Smooth muscle cell of the umbilical artery (primary cell): ENCODE measurements at places on chromosomes 13 and 19. TPM values are rescaled to one million over a fixed set of nuclear protein-coding genes. Genes with fewer than 3 reads are reported as not detected.

Gene THSD8
- total RNA-seq: not detected in 2 replicates

Gene FNDC3A
- total RNA-seq: 79.6 and 93.1 TPM in 2 replicates

Gene WASF3
- 13.1 and 14.0 TPM in 2 replicates for total RNA-seq

Gene ADGRE3
- total RNA-seq: not detected in 2 replicates

Gene NALCN
- 27.0 and 58.8 TPM in 2 replicates for total RNA-seq

Gene CRTC1
- total RNA-seq: 3.6 TPM in 2 replicates

Gene MCOLN1
- 4.3 and 5.6 TPM in 2 replicates for total RNA-seq

Gene SEMA6B
- total RNA-seq: 0.23 and 0.30 TPM in 2 replicates

Gene VRK3
- 21.4 and 22.9 TPM in 2 replicates for total RNA-seq

Gene PRODH2
- not detected in 2 replicates for total RNA-seq

Gene DIAPH3
- 2.4 and 14.2 TPM in 2 replicates for total RNA-seq

Gene ZNF560
- 1.5 and 5.8 TPM in 2 replicates for total RNA-seq

Gene KRTDAP
- total RNA-seq: not detected in 2 replicates

Gene SERTAD3
- 14.7 and 20.2 TPM in 2 replicates for total RNA-seq

Gene RSPH6A
- 0.14 and 0.30 TPM in 2 replicates for total RNA-seq

Gene ZNF585A
- total RNA-seq: 7.7 and 8.0 TPM in 2 replicates

Gene SLC25A41
- total RNA-seq: not detected in 2 replicates

Gene SCGB2B2
- 0.05 TPM in 1 of 2 replicates, not detected in the other for total RNA-seq

Gene SYNE4
- 0.23 TPM in 1 of 2 replicates, not detected in the other for total RNA-seq

Gene CGB1
- total RNA-seq: not detected in 2 replicates

Gene SPACA4
- not detected in 2 replicates for total RNA-seq

Gene BRME1
- total RNA-seq: under 0.01 and 0.37 TPM in 2 replicates

Gene C19orf81
- not detected in 2 replicates for total RNA-seq

Gene ZNF155
- total RNA-seq: 8.9 TPM in 2 replicates

Gene KLK12
- not detected in 2 replicates for total RNA-seq

Gene GRIK5
- under 0.01 and 0.09 TPM in 2 replicates for total RNA-seq

Gene EDNRB
- total RNA-seq: 0.23 and 1.8 TPM in 2 replicates

Gene DACT3
- 2.2 and 5.0 TPM in 2 replicates for total RNA-seq

Gene PCP2
- total RNA-seq: not detected in 2 replicates

Gene MBD3L3
- total RNA-seq: not detected in 2 replicates

Gene ERICH4
- total RNA-seq: not detected in 2 replicates

Gene ODAD3
- 0.30 TPM in 1 of 2 replicates, not detected in the other for total RNA-seq

Gene FUT1
- total RNA-seq: 0.28 and 0.30 TPM in 2 replicates

Gene DPF1
- 0.89 and 2.4 TPM in 2 replicates for total RNA-seq

Gene FEM1A
- total RNA-seq: 7.4 and 10.7 TPM in 2 replicates

Gene ZNF547
- total RNA-seq: 5.3 and 5.4 TPM in 2 replicates

Gene DNAJB1
- 51.9 and 53.4 TPM in 2 replicates for total RNA-seq

Gene ZNF527
- 4.2 and 4.8 TPM in 2 replicates for total RNA-seq

Gene DBP
- total RNA-seq: 1.2 and 3.3 TPM in 2 replicates

Gene TBC1D17
- 10.1 and 16.1 TPM in 2 replicates for total RNA-seq

Gene PPP1R13L
- total RNA-seq: 6.8 and 9.8 TPM in 2 replicates

Gene RFPL4AL1
- not detected in 2 replicates for total RNA-seq

Gene ZFR2
- not detected in 2 replicates for total RNA-seq

Gene FPR3
- under 0.01 and 0.88 TPM in 2 replicates for total RNA-seq

Gene DMKN
- total RNA-seq: 0.23 and 0.30 TPM in 2 replicates

Gene CYP2A6
- 0.30 TPM in 1 of 2 replicates, not detected in the other for total RNA-seq

Gene USF2
- total RNA-seq: 45.1 and 52.6 TPM in 2 replicates
